ENCODE measurements at places on chromosomes 4 and X.

DNA sequence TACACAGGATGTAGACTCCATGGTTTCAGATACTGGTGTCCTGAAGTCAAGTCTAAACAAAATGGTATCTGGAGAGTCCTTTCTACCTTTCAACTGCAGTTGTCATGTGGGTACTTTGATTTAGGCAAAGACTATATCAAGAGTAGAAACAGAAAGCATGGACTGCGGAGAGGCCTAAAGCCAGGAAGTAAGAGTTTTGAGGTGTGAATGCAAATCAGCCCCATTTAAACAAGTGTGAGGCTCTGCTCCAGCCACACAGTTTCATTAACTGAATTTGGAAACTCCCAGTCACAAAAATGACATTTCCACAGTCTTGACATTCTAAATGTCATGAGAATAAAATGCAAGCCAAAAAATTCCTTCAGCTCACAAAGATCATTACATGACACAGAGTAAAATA, 87.2 kb upstream of the MCF2 start:
- no peak for DNase-seq

DNA sequence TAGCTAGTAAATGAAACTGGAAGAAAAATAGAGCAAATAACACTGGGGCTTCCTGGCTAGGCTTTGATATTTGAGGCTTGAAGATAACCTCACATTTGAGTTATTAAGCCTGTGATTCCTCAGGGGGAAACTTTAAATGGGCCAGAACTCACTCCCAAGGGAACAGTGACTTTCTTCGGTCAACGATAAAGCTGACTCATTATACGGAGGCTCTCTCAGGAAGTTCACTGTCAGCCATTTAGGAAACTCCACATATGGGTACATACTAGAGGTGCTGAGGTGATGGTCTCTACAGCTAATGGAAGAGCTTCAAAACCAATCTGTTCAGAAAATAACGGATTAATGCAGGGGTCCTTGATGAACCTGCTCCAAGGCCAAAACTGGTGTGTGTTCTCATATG, 120.8 kb downstream of the SH2D1A start:
- DNase-seq, result no peak

GRCh38 chrX:97358941-97359340, 475.2 kb downstream of the RPA4 start:
- no peak for DNase-seq

DNA sequence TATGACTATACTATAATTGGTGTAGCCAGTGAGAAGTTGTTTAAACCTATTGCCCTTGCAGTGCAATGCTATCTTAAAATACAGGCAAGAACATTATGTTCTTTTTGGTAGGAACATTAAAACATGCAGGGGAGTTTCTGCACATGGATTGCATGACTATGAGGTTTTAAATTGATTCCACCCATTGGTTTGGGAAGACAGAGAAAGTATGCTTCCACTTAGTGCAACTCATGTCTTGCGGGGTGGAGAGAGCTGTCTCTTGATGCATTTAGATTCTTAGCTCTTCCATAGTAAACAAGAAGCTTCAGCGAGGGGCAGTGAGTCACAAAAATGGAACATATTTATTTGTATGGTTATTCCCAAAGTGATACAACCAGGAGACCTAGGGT, 39.5 kb upstream of the RASL11B start:
- DNase-seq, result no peak

DNA sequence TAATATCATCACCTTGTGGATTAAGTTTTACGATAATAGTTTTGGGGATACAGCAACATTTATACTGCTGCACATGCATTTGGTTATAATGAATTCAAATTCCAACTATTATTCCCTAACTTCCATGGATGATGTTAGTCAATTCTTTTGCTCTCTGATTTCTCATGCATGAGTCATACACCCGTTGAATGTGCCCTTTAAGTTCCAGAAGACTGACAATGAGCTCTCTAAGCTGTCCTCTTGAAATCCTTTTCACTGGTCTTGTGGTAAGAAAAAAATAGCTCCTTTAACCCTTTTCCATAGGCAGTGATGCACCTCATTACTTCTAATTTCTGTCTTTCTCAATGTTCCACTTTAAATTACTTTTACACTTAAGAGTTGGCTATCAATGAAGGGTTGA, 1095.2 kb upstream of the POU3F4 start:
- DNase-seq, result no peak

GRCh38 chrX:55816023-55816422, 98.5 kb downstream of the RRAGB start:
- no peak for DNase-seq

- DNase-seq, result no peak
Observed at GRCh38 chr4:98170035-98170434, 26.8 kb upstream of the STPG2 start.

GRCh38 chr4:82569076-82569475, 7.3 kb upstream of the TMEM150C start:
- DNase-seq, result no peak

DNA sequence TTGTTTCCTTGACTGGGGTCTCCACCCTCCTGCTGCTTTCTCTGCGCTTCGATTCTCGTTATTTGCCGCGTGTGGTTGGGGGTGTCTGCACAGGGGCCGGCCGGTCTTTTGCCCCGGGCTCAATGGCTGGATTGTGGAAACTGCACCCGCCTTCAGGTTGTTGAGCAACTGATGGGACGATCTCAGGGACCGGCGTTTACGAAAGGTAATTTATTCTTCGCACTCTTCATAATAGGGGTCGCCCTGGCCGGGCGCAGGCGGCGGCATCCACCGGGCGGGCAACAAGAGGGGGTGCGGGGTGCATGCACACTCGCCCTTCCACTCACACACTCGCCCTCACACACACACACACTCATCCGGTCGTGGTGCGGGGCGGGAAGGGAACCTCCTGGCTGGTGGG, 1.4 kb downstream of the ADGRL3 start:
- DNase-seq, result peak; percentile 23

- no peak for DNase-seq
Observed at GRCh38 chrX:34810364-34810763, 132.2 kb upstream of the FAM47B start.

DNA sequence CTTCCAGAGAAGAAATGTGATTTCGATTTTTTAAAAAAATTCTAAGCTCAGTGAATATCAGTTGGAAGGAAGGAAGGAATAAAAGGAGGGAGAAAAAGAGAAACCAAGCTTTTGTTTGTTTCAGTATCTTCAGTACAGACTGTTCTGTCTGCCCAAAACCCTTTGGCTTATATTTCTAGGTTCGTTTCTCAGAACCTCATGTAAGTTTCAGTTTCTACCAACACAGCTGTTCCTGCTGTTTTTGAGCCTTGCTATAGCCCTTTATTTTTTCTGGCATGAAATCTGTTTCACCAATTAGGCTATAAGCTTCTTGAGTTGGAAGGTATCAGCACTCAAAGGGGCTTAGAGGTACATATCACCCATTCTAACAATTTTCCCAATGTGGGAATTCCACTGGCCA, 157.9 kb downstream of the GBA3 start:
- DNase-seq, result no peak

GRCh38 chr4:76590798-76591281, 155.8 kb downstream of the SHROOM3 start:
- no peak for DNase-seq

DNA sequence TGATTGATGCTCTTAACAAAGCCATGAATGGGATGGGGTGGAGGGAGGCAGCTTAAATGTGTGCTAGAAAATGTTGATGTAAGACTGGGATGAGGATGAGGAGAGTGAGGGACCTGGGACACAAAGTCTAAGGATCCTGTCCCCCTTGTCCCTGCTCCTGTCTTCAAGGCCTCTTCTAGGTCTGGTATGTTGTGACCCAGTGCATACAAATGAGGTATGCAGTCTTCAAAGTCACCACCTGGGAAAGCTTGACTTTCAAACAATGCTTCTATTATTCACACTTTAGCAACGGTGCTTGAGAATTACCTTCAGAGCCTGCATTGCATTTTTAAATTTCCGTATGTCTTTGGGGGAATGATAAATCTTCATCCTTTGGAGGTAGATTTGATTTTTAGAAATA, 88.4 kb upstream of the SLC34A2 start:
- DNase-seq, result no peak

GRCh38 chr4:22573198-22573597, 57.3 kb upstream of the ADGRA3 start:
- no peak for DNase-seq

GRCh38 chr4:3660928-3661515, 105.2 kb upstream of the ADRA2C start:
- DNase-seq, result no peak

DNA sequence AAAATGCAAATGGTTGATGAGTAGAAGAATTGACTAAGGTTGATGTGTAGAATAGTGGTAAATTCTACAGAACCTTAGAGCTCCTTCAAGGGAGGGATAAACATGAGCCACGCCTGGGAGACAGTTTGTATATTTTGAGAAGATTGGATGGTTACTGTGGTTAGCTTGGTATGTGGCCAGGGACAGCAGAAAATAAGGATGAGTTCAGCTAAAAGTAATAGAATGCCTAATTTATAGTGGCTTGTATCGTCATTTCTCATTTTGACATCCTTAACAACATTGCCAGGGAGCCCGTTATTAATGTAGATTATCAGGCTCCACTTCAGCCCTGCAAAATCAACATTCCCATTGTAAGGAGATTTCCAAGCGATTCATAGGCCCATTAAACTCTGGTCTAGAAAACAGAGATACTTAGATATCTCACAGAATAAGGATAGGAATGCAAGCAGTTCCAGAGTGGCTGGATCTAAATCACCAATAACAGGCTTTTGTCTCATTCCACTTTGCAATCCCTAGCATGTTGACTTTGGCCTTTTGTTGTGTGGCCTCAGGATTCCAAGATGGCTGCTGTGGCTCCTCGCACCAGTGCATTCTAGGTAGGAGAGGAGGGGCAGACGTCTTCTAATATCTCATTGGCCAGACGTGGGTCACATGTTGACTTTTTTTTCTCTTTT, 6.4 kb upstream of the PTTG2 start:
- no peak for DNase-seq

DNA sequence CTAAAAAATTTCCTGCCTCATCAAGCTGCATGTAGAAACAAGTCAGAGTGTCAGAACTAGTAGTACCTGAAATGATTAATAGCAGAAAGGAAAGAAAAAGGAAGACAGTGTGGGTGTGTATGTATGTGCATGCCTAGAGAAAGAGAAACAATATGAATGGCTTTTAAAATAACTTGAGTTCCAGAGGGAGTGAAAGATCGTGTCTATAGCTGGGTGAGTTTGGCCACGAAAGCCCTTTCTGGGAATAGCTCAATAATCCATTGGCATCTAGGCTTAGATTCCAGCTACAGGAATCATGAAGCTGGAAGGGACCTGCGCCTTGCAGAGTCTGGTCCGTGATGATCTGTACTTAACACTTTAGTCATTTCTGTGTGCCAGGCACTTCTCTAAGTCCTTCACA, 195.6 kb downstream of the RAPGEF2 start:
- DNase-seq, result no peak

DNA sequence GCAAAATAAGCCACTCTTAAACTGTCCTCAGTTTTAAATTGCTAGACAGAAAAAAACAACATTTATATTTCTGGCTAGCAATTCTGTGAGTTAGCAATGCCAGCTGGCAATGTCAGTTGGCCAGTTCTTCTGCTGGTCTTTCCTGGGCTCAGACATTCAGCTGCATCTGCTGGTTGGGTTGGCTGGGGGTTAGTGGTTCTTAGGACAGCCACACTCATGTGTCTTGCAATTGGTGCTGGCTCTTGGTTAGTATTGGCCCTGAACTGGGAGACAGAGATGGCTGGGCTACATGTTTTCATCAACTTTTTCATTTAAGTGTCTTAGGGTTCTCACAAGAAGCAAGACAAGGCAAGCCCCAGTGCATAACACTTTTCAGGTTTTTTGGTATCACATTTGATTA, 48.0 kb upstream of the PDLIM5 start:
- DNase-seq, result no peak

GRCh38 chrX:15744181-15744867, 6.3 kb downstream of the CA5B start:
- no peak for DNase-seq

- no peak for DNase-seq
Observed at GRCh38 chr4:55727746-55728145, 91.6 kb upstream of the NMU start.

DNA sequence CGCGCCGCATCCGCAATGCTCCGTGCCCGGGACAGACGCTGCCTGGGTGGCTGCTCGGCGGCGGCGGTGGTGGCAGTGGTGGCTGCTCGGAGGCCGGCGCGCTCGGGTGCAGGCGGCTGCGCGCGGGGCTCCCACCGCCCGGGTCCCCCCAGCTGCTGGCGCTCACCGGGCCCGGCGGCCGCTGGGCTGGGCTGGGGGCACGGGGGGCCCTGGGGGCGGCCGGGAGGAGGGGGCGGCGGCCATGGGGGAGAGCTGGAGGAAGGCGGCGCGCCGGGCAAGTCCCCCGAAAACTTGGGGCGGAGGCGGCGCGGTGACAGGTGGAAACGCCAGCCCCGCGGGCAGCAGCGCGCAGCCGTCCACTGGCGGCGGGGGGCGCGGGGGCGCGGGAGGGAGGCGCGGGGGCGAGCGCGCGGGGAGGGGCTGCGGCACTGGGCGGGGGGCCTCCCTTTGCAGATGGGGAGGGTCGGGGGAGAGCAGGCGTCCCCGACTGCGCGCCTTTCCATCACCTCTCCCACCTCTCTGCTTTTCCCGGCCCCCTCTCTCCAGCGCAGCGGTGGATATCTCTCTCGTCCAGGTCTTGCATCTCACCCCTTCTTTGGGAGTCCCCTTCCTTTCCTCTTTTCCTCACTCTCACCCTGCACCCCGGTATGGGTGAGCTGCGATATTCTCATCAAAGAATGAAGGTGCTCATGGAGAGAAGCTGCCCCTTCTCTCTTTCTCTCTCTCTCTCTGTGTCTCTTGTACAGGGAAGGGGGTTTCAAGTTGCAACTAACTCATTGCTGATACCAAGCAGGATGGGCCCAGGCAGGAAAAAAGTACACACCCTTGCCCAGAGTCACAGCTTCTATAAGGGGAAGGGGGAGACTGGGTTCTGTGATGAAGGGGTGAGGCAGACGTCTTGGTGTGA, 83.7 kb upstream of the DHRSX start:
- DNase-seq, result no peak

GRCh38 chrX:106698693-106699092, 27.8 kb upstream of the RNF128 start:
- DNase-seq, result no peak

DNA sequence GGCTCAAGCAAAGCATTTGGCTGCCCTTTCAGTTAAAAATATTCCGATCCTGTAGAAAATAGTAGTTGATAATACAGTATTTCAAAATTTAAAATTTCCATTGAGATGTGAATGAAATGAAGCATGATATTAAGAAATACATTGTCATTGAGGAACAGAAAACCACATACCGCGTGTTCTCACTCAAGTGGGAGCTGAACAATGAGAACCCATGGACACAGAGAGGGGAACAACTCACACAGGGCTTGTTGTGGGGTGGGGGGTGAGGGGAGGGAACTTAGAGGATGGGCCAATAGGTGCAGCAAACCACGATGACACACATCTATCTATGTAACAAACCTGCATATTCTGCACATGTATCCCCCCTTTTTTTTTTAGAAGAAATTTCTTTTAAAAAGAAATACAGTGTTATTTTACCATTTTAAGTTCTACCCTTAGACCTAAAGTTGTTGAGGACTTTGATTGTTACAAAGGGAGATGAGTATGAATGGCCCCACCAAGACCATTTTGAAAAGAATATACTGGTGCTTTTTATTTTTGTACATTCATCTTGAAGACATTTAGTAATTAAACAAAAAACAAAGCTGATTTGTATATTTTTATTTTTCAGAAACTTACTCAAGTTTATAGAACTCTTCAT, 52.0 kb upstream of the IL13RA1 start:
- DNase-seq, result no peak

GRCh38 chr4:6824071-6824470, 41.5 kb downstream of the KIAA0232 start:
- DNase-seq, result no peak

- DNase-seq, result no peak
Observed at GRCh38 chrX:11458170-11458569, 165.0 kb downstream of the AMELX start.

- peak; percentile 28 for DNase-seq
Observed at GRCh38 chr4:154490234-154490582, 1.4 kb downstream of the DCHS2 start.

Measured in activated naive CD8-positive, alpha-beta T cell treated with anti-CD3 and anti-CD28 coated beads, Interleukin-2, amount 10 ng/mL, durations not matched to agents 7 days and 5 days (primary cell).